ENCODE measurements at places on chromosomes 2 and 18.

GRCh38 chr2:24077879-24078278, 1.8 kb upstream of the SF3B6 start:
- DNase-seq, result no peak

- no peak for DNase-seq
These were observed 91.9 kb downstream of the ARL4C start for GRCh38 chr2:234404957-234405356.

- no peak for DNase-seq
These were observed 19.0 kb downstream of the CABYR start for GRCh38 chr18:24157855-24158254.

- peak; percentile 29 for DNase-seq
These were observed 40.1 kb downstream of the DOCK10 start for GRCh38 chr2:225002039-225002655.

- no peak for DNase-seq
These were observed 66.8 kb downstream of the LINC00305 start for GRCh38 chr18:64082054-64082453.

DNA sequence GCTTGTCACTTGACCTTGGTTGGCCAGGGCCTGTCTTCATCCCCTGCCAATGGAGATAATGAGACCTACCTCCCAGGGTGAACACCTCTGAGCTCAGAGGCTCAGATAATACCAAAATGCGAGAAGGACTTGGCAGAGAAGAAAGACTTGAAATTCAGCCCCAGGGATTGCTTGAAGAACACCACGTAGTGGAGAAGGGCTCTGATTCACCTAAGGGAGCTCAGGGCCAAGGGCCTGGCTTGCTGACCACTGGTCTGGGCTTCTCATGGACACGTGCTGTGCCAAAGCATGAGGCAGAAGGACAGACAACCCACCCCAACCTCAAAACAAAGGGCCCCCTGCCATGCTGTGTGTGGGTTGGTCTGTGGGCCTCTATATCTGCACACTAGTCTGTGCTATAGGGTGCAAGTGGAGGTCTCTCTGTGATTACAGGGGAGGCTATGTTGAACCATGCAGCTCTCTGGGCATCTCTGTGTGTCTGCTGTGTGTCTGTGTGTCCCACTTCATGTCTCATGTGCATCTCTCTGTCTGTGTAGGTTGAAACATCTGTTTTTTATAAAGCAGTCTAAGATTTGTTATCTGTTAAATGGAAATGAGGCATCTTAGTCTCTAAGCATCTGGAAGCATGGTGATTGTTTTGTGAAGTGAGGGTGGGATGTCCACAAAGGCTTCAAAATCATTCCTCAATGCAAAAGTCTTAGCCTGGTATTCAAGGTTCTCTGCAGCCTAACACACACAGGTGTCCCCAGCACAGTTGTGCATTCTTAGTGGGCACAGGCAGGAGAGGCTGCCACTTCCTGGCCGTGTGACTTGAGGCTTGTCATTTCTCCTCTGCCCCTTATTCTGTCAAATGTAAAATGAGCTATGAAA, 61.0 kb upstream of the EPAS1 start:
- no peak for DNase-seq

DNA sequence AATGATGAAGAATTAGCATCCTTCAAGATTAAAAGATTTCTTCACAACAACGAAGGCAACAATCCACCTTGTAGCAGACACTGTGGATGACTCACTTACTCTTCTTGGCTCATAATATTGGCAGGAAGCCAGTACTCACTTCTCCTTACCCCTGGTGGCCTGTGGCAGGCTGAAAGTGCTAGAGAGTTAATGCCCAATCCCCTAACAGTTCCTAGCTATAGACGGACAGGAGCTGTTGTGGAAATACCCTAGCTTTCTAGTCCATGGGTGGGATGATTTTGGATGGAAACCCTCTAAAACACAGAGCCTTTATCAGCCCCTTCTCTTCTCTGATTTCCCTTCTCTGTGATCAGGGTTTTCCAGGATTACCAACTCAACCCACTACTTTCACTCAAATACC, 128.6 kb upstream of the NYAP2 start:
- peak; percentile 8 for DNase-seq

DNA sequence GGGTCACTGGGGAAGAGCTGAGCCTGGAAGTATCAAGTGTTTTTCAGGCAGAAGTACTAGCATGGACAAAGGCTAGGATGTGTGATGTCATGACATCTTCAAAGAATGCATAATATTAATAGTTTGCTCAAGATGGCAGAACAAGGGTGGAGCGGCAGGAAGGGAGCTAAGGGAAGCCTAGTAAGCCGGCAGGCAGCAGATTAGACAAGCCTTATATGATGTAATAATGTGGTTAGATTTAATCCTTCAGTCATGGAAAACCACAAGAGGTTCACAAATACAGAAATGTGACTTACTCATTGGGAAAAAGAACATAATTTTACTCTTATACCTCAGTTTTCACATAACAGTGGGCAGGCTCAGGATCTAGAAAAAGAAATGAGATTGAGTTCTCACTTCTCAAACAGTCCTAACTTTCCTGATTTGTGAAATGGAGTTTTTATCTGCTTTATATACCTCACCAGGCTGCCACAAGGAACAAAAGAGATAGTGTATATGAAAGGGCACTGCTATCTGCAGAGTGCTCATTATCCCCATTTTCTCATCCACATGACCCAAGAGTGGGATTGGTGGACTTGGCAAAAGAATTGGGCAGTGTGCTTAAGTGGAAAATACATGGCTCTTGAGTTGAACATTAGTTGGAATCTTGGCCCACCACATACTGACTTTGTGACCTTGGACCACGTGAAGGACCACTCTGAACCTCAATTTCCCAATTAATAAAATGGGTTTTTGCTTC, 89.1 kb upstream of the LHCGR start:
- DNase-seq, result peak; percentile 16

DNA sequence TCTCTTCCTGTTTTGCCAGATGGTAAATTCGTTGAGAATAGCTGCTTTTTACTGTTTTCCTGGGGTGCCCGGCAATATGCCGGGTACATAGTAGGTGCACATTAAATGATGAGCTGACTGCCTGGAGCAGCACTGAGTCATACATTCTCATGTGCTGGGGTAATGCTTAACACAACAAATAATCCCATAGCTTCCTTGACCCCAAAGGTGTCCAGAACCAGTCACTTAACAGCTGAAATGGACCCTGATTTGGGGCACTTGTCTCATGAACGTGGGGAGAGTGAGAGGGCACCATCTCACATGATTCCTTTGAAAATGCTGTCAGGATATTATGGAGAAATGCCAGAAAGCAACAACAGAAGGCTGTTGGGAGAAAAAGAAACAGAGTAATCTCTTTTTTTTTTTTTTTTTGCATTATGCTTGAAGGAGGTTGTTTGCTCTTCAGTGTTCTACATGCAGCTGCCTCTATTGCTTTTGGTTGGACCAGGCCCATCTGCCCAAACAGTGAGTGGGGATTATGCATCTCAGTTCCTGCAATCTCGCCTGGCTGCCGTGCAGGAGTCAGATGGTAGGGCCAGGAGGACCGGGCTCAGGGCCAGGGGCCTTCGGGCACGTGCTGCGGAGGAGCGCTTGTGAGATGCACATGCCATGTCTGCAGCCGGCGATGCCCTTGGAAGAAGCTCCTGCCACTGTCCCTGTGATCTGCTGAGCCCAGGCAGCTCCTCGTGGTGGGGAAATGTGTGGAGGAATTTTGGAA, 162.1 kb downstream of the SH3RF3 start:
- DNase-seq, result peak; percentile 67

GRCh38 chr18:46152808-46153617, 48.8 kb downstream of the HAUS1 start:
- DNase-seq, result peak; percentile 27

- DNase-seq, result no peak
These were observed 14.7 kb downstream of the UGT1A10 start for GRCh38 chr2:233650981-233651380.

- DNase-seq, result no peak
These were observed 28.3 kb downstream of the KCNJ13 start for GRCh38 chr2:232748038-232748437.

DNA sequence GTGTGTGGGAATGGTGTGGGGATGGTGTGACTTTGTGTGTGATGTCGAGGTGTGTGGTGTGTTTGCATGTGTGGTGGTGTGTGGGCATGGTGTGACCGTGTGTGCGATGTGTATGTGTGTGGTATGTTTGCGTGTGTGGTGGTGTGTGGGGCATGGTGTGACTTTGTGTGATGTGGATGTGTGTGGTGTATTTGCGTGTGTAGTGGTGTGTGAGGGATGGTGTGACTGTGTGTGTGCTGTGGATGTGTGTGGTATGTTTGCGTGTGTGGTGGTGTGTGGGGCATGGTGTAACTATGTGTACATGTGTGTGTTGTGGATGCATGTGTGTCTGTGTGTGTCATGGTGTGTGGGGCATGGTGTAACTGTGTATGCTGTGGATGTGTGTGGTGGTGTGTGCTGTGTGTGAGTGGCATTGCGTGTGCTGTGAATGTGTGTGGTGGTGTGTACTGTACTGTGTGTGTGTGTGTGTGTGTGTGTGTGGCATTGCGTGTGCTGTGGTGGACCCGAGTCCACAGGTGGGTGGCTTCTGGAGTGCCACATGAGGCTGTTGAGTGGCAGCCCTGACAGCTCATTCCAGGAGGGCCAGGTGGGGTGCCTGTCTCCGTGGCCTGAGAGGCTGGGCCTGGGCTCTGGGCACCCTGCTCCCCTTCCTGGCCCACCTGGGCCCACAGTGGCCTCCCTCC, 14.7 kb downstream of the ODC1 start:
- DNase-seq, result no peak

DNA sequence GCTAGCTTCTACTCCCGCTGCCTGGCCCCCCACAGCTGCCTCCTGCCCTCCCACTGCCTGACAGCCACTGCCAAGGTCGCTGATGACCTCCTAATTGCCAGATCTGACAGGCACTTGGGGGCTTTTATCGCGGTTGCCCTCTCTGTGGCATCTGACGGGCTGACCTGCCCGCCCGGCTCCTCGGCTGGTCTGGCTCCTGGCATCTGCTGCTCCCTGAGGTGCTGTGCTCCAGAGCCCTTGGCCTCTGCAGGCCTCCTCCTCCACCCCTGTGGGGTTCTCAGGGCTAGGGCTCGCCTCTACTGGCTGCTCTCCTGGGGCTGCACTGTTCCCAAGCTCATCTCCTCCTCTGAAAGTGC, 43.1 kb downstream of the INHBB start:
- DNase-seq, result no peak

- DNase-seq, result no peak
These were observed 43.2 kb downstream of the CCDC138 start for GRCh38 chr2:108829578-108830310.

GRCh38 chr2:149330127-149331022, at the start of gene LYPD6:
LYPD6 (plus strand) TSS chr2:149330587; CDS start chr2:149437709, 107,122 bp downstream.
- DNase-seq, result peak; percentile 88

- no peak for DNase-seq
These were observed 648.9 kb upstream of the VRK2 start for GRCh38 chr2:57397550-57398360.

- peak; percentile 38 for DNase-seq
These were observed 47.8 kb upstream of the MAPRE3 start for GRCh38 chr2:26922405-26923188.

DNA sequence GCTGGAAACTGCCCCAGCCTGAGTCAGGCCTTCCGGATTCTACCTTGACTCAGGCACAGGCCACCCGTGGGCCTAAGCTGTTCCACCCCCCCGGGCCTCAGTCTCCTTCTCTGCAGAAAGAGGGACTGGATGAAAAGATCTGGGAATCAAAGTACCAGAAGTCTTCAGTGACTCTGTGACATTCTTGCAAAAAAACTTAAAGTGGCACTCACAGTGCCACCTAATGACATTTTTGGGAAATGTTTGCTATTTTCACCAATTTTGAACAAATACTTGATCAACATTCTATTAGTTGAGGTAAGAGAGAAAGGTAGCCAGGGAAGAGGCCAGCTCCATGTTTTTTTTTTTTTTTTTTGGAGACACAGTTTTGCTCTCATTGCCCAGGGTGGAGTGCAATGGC, 48.3 kb upstream of the ACAA2 start:
- no peak for DNase-seq

DNA sequence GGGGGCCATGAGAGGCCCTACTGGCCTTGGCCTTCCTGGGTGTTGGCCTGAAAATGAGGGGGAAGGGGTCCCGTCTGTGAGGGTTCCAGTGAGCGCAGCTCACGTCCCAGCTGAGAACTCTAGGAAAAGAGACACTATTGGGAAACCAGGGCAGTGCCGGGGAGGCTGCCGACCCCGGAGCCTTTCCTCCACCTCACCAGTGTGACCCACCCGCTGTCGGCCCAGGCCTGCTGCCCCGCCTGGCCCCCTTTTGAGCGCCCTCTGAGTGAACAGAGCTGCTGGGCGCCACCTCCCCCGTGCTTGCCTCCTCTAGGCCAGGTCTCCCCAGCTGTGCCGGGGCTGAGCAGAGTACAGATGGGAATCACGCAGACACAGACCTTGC, 17.5 kb upstream of the ARHGEF4 start:
- DNase-seq, result no peak

DNA sequence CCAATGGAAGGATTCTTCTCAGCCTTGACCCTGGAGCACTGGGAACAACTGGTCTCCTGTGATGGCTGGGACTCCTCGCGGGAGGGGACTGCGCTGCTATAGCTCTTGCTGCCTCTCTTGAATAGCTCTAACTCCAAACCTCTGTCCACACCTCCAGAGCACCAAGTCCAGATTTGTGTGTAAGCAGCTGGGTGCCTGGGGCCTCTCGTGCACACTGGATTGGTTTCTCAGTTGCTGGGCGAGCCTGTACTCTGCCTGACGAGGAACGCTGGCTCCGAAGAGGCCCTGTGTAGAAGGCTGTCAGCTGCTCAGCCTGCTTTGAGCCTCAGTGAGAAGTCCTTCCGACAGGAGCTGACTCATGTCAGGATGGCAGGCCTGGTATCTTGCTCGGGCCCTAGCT, 28.8 kb downstream of the LIPG start:
- no peak for DNase-seq

- no peak for DNase-seq
These were observed 113.1 kb downstream of the SMAD7 start for GRCh38 chr18:48837676-48838075.

- DNase-seq, result no peak
These were observed 104.5 kb downstream of the PTGR3 start for GRCh38 chr18:75104483-75104882.

- DNase-seq, result no peak
These were observed 20.4 kb downstream of the MBP start for GRCh38 chr18:77111951-77112746.

DNA sequence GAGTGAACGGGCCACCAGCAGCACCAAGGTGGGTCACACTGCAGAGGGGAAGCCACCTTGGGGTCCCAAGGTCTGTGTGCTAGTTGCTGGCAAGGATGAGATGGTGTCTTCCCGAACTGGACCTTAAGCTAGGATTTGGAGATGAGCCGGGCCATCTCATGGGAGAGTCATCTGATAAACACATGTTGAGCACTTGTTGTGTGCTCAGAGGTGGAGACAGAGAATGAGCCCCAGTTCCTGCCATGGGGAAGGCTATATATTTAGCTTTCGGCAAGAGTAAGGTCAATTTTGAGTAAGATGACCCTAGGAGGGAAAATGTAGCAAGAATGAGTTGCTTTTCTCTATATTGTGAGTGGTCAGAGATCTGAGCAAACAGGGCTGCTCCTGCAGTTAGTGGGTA, 41.4 kb upstream of the RPL31 start:
- no peak for DNase-seq

GRCh38 chr2:172953411-172953810, 122.2 kb upstream of the MAP3K20 start:
- DNase-seq, result no peak

GRCh38 chr18:24987303-24988252, 364.4 kb downstream of the ZNF521 start:
- DNase-seq, result no peak

GRCh38 chr2:127061375-127062273, 45.3 kb downstream of the BIN1 start:
- peak; percentile 41 for DNase-seq

GRCh38 chr2:25073914-25074313, 32.0 kb downstream of the EFR3B start:
- no peak for DNase-seq

- DNase-seq, result no peak
These were observed 132.0 kb upstream of the RGPD4 start for GRCh38 chr2:107694667-107695066.

Measured in hepatic stellate cell (primary cell).